Suprapubic skin (tissue), 4 donors: ENCODE measurements at places on chromosomes 2 and 18. TPM values are rescaled to one million over a fixed set of nuclear protein-coding genes. Genes with fewer than 3 reads are reported as not detected.

DNA sequence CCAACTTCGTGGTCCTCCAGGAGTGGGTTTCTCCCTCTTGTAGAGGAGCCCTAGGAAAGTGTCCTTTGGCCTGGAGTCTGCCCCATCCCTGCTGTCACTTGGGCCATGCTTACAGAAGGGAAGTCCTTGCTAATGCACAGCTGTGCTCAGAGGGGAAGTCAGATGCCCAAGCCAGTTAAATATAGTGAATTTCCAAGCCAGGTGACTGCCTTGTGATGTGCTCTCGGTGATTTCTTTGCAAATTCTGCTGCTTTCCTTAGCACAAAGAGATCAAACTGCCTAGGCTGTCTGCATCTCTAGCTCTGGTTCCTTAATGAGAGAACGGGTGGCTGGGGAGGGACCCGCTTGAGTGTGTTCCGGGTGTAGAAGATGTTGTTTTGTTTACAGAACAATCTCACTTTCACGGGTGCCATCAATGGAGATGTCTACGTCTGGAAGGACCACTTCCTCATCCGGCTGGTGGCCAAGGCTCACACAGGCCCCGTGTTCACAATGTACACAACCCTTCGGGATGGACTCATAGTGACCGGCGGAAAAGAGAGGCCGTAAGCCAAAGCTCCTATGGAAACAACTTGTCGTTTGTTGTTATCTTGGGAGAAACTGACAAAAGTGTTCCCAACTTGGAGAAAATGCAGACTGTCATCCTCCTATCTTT, 91.4 kb downstream of the RTN4 start:
- DNase-seq, result no peak

GRCh38 chr2:26100384-26100783, 66.5 kb downstream of the RAB10 start:
- no peak for DNase-seq

DNA sequence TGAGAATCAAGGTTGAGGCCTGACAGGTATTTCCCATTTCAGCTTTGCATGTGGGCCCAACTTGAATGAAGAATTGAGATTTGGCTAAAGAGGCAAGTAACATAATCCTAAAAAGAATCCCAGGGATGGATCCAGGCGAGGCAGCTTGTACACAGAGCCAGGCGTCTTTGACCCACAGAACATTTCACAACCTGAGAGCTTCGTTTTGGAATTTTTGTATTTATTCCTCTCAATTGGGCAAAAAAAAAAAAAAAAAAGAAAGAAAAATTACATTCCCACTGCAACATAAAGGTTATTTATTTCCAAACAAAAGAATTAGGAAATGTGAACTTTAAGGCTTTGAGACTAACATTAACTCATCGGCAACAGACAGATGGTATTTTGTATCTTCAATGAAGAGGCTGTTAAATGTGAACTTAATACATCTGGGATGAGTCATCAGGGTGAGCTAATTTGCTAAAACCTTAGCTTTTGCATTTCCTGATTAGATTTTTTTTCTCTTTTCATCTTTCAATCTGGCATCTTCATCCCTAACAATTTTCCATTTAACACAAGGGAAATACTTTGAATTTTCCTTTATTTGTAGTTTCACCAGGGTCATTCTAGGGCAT, 478.5 kb upstream of the TNP1 start:
- DNase-seq, result no peak

ALLC gene
- not detected for total RNA-seq

GULP1 gene
- 14.3 TPM for total RNA-seq
